ENCODE measurements at places on chromosomes 1 and 21.

- DNase-seq, result no peak
Measured at GRCh38 chr1:119475866-119476439, 31.1 kb upstream of the HSD3B1 start.

GRCh38 chr21:27462726-27463125, 495.8 kb upstream of the ADAMTS5 start:
- no peak for DNase-seq

- DNase-seq, result no peak
Measured at GRCh38 chr21:15028186-15028585, 36.6 kb downstream of the NRIP1 start.

GRCh38 chr1:36855699-36856494, 178.4 kb downstream of the GRIK3 start:
- DNase-seq, result no peak

DNA sequence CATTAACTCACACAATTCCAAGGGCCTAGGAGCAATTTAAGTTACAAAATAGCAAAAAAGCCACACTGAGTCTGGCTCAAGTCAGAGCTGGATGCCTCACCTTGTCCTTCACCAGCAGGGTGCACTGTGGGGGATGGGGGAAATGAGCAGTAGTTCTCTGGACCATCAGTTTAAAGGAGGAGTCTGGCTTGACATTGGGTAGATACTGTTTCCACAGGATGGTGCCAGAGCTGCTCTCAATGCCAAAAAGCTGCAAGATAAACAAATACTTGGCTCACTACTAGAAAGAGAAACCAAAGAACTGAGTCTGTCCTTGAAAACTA, 18.8 kb downstream of the EMC1 start:
- DNase-seq, result no peak

DNA sequence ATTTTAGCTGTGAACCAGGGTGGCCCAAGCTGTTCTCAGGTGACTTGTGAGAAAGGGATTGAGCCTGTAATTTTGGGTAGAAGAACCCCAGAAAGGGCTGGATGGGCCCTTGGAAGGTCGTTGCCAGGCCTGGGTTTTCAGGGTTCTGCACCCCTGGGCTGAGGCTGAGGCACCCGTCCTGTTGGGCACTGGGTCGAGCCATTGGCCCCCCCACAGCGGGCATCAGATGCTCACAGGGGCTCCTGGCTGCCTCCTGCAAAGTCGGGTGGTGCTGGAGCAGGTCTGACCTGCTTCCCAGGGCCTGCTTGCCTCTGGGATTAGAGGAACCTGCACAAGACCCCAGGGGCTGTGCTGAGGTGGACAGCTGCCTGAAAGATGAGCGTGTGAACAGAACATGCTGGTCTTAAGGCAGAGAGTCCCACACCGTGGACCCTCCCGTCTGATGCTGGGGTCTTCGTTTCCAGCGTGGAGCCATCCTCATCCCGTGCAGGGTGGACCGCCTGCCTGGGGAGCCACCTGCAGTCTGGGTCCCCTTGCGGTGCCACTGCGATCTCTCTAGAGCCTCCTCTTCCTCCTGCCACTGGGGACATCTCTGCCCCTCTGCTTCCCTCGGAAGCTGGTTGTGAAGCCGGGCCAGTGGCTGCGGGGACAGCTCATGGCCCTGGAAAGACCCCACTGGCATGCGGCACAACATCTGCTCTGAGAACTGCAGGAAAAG, 1.7 kb upstream of the TRPM2 start:
- no peak for DNase-seq

DNA sequence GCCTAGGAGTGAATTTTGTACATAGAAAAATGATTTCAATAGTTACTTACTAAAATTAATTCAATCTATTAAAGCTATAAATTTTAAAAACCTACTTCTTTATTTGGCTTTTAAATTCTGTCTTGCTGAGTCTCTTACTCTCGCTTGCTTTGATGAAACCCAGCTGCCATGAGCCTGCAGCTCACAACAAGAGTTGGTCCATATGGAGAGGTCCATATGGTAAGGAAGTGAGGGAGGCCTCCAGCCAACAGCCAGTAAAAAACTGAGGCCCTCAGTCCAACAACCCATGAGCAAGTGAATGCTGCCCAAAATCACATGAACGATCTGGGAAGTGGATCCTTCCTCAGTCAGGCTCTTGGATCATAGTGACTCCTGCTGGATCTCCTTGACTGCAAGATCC, 89.9 kb upstream of the CXADR start:
- DNase-seq, result no peak

DNA sequence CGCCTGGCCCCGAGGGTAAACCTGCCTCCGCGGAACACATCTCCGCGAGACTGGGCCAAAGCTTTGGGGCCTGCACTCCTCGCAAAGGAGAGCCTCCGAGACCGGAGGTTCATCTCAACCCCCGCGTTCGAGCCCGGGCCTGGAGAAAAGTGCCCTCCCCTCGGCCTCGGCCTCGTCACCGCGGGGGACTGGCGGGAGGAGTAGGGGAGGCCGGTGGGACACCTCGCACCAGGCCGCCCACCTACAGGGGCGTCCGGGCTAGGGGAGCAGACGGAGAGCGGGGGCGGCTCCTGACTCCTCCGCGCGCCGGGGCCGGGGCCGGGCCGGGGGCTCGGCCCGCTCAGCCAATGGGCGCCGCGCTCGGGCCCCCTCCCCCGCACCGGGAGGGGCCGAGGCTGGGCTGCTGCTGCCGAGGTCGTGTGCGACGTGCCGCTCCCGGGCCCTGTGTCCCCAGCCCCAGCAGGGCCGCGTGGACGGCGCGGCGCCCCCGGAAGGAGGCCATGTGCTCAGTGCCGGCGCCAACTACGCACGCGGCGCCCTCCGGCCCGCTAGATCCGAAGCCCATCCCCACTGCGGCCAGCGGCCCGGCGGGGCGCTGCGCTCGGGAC, 684 bp downstream of the SLC2A1 start:
- peak; percentile 50 for DNase-seq

GRCh38 chr1:10867138-10867721, 70.8 kb upstream of the CASZ1 start:
- peak; percentile 42 for DNase-seq

DNA sequence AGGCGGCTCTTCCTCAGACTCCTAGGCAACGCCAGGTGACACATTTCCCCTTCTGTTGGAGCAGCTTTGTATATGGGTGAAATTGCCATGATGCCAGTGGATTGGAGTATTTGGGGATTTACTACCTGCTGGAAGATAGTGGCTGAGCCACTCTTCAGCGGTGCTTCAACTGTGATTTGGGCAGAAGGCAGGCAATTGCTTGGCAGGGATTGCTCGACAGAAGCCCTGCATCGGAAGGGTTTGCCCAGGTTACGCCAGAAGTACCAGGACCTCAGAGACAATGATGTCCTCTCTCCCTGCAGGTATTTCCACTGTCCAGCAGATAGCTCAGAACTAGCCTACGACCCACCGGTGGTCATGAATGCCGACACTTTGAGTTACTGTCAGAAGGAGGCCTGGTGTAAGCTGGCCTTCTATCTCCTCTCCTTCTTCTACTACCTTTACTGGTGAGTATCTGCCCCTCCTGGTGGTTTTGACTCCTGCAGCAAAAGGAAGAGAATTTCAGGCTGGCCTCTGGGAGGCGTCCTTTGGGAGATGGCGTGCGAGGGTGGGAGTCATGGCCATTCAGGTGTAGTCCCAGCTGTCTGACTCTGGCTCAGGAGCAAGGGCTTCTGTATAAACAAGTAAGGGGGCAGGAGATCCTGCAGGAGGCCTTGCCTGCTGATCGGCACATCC, 118.3 kb downstream of the CNIH3 start:
- DNase-seq, result no peak

- DNase-seq, result peak; percentile 29
Measured at GRCh38 chr1:246566813-246567645, 773 bp downstream of the CNST start.

DNA sequence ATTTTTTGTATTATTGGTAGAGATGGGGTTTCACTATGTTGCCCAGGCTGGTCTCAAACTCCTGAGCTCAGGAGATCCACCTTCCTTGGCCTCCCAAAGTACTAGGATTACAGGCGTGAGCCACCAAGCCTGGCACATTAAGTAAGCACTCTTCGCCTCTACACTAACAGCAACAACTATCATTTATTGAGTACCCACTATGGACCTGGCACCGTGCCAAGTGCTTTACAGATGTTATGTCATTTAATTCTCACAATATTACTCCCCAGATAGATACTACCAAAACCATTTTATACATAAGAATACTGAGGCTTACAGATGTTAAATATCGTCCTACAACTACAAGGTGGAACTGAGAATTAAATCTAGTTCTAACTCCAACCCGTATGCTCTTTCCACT, 50.1 kb downstream of the TUT4 start:
- no peak for DNase-seq

DNA sequence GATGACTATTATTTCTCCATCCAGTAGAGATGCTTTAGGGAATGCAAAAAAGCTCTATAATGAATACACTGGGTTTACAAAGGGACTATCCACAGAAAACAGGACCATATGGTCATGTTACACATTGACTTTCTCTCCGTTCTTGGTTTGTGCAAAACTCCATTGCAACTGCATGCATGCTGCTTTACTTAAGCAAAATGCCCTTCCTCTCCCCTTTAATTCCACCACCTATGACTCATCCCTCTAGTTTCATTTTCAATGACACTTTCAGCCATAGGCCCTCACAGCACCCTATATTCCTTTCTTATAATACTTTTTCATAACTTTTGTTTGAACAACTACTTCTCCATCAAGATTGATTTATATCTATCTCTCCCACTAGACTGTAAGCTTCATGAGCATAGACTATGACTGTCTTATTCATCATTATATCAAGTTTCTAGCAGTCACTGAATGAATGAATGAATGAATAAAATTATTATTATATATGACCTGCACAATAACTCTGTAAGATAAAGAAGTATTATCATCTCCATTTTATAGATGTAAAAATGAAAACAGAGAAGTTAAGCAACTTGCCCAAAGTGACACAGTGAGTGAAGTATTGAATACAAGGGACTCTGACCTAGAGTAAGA, 248.9 kb downstream of the PLPP3 start:
- DNase-seq, result no peak

- no peak for DNase-seq
Measured at GRCh38 chr1:23694371-23694770, 2.8 kb downstream of the RPL11 start.

DNA sequence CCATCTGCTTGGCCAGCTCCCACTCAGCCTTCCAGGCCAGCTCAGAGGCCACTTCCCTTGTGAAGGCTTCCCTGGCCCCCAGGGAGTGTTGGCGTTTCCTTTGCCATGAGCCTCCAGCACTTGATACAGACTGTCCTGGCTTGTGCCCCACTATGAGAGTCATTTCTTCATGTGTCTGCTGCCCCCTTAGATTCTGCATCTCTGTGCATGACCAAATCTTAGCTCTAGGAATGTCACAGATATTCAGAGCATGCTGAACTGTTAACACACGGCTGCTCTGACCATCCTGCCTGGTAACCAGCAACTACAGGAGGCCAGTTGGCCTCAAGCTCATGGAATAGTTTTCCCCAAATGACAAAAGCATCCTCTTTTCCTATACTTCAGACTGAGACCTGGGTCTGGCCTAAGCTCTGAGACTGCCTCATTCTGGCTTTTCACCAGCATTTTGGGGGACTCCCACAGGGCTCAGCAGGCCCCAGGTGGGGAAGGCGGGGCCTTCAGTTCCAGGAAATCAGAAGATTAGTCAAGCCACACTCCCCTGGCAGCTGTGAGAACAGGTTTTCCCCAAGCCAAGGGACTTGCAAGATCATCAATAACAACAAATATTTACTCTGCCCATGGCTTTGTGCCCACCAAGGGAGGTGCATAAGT, 182.6 kb upstream of the EDN2 start:
- peak; percentile 34 for DNase-seq

- DNase-seq, result no peak
Measured at GRCh38 chr1:51575406-51576084, 41.3 kb upstream of the OSBPL9 start.

DNA sequence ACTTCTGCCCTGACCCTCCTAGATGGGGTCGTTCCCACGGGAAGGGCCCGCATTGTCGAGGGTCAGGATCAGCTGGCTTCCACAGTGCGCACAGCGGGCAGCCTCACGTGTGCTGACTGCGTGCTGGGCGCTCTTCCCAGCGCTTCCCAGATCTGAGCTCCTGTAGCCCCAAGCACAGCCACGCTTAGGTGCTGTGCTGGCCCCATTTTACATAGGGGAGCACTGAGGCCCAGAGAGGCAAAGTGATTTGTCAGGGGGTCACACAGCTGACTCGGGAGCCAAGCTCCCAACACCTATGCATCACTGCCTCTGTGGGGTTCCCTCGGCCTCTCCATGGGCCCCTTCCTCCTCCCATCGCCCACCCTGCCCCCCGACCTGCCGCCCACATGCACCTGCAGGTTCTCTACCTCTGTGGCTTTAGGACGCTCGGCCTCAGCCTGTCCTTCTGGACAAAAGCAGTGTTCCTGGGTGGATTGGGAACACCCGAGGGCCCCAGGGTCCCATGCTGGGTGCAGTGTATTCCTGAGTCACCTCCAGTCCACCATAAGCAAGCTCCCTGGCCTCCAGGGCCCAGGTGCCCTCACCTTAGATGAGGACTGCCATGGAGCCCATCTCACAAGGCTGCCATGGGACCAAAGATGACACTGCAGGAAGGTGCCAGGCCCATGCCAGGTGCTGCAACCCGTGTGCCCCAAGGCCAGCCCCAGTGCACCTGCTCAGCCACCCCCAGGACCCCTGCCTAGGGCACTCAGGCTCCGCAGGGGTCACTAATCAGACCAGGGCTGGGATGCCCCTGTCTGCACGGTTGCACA, 23.3 kb downstream of the TFF3 start:
- no peak for DNase-seq

DNA sequence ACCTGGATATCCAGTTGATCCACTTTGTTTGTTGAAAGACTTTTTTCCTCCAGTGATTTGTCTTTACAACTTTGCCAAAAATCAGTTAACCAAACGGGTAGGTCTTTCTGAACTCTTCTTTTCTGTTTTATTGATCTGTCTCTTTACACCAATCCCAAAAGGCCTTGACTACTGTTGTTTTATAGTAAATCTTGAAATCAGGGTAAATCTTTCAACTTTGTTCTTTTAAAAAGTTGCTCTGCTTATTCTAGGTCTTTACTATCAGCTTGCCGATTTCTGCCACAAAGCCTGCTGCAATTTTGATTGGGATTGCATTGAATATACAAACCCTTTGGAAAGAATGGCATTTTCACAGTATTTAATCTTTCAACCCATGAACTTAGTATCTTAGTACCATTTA, 66.6 kb downstream of the ITSN1 start:
- no peak for DNase-seq

GRCh38 chr1:100931716-100932115, 35.8 kb downstream of the SLC30A7 start:
- no peak for DNase-seq

DNA sequence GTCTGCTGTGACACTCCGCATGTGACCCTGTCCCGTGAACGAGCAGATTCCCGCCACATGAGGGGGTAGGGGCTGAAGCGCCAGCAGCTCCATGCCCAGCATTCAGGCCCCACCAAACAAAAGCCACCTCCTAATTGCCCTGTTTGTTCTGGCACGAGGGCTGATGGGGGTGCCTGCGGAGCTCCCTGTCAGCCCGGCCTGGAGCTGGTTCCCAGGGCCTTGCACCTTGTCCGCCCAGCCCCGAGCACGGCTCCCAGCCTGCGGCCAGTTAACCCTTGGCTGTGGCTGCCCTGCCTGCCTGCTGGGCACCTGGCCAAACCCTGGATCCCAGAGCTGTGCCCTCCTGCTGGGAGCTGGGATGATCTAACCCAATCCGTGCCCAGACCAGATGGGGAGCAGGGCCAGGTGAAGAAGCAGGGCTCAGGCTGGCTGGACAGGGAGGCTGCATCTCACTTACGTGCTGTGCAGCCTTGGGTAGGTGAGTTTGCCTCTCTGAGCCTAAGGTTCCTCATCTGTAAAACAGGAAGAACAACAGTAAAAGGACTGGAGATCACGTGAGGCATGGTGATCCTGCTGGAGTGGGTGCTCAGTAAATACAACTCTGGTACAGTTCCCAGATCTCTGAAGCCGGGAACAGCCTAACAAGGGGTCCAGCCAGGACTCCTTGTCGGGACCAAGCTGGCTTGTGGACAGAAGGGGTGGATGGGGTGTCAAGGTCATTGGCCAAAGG, 110.9 kb upstream of the IFFO2 start:
- no peak for DNase-seq
